ENCODE measurements at places on chromosomes 16 and 17. TPM values are rescaled to one million over a fixed set of nuclear protein-coding genes. Genes with fewer than 3 reads are reported as not detected.

Gene SOX8
- total RNA-seq: 0.12 TPM

Gene ARHGDIG
- total RNA-seq: not detected

DNA sequence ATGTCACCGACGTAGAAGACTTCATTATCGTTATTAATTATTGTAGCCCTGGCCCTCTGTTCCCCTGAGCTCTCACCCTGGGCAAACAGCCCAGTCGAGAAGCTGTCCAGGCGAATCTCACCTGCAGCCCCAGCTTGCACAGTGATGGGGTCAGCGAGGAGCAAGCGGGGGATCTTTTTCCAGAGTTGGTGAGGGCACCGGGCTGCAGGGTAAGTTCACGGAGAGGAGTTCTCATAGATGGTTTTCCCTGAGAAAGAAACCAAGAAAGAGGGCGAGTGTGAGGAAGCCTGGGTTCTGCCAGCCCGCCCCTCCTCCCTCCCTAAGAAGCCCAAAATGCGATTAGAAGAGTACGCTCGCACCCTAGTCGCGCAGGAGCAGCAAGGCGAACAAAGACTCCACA is 436 bp downstream of the SPAG5 start:
- DNase-seq: no peak

DNA sequence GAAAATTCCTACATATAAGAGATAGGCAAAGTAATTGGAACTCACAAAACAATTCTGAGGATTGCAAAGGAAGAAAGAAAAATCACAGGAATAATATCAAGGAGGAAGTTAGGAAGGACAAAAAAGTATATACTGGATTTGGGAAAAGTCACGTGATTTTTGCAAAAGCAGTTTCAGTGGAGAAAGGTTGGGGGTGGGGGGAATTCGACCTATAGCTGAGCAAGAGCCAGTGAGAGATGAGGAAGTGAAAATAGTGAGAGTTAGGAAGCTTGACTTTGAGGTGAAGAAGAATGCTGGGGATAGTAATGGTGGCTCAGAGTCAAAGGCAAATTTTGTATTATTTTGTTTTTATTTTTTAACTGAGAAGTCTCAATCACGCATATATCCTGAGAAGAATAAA is 438.0 kb upstream of the PMFBP1 start:
- no peak for DNase-seq

GRCh38 chr17:76080768-76081287 is 1.8 kb downstream of the ZACN start:
- no peak for DNase-seq

Measured in activated CD8-positive, alpha-beta memory T cell treated with anti-CD3 and anti-CD28 coated beads, Interleukin-2, amount 10 ng/mL, durations not matched to agents 7 days and 5 days (primary cell).